IMR-90 (cell line): ENCODE measurements at places on chromosomes 3 and 15. TPM values are rescaled to one million over a fixed set of nuclear protein-coding genes. Genes with fewer than 3 reads are reported as not detected.

- H3K4me1 ChIP-seq, result no peaks in the 10 kb centered on the region
- no peak overlapping the region for H3K4me3 ChIP-seq
Measured at GRCh38 chr3:193403307-193403706, 24.8 kb upstream of the ATP13A5 start.

GRCh38 chr15:88913850-88914169 lies 631 bp upstream of the MFGE8 start:
- no peaks in the 10 kb centered on the region for H3K27me3 ChIP-seq
- H3K4me3 ChIP-seq, result peak overlapping the region; percentile 97; the same call in 1 of the 2 replicates
- H3K4me1 ChIP-seq, result peaks cover 24% of the 10 kb centered on the region
- H3K36me3 ChIP-seq, result peaks cover 18% of the 10 kb centered on the region
- no peak for DNase-seq
- H3K27ac ChIP-seq, result peak overlapping the region; percentile 83

DNA sequence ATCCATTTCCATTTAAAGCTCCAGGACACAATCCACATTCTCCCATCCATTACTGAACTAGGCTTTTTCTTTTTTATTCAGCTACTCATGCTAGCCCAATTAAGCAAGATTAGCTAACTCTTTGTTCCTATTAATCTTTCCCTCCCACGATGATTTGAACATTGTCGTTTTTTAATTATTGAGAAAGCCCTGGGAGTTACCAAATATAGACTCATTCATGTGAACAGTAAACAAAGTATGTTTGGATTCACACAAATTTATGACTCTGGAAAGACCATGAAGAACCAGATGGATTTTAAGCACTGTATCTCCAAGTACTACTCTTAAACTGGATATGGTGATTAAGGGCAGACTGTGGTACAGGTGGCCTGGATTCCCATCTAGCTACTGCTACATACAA lies 82.2 kb downstream of the STRIT1 start:
- no peak for DNase-seq
- H3K27me3 ChIP-seq, result no peaks in the 10 kb centered on the region; the same call in 1 of the 2 replicates
- H3K4me1 ChIP-seq, result no peaks in the 10 kb centered on the region
- no peak overlapping the region for H3K27ac ChIP-seq

GRCh38 chr15:73782344-73782959 lies 29.3 kb upstream of the INSYN1 start:
- H3K36me3 ChIP-seq, result no peaks in the 10 kb centered on the region
- peaks cover 53% of the 10 kb centered on the region for H3K27me3 ChIP-seq
- DNase-seq, result no peak

- H3K27me3 ChIP-seq, result peaks cover 6% of the 10 kb centered on the region
- H3K27ac ChIP-seq, result no peak overlapping the region
- no peak for DNase-seq
- H3K4me3 ChIP-seq, result no peak overlapping the region
- H3K4me1 ChIP-seq, result peaks cover 10% of the 10 kb centered on the region; the same call in 1 of the 2 replicates
Measured at GRCh38 chr3:13013994-13014754, 59.1 kb downstream of the IQSEC1 start.

DNA sequence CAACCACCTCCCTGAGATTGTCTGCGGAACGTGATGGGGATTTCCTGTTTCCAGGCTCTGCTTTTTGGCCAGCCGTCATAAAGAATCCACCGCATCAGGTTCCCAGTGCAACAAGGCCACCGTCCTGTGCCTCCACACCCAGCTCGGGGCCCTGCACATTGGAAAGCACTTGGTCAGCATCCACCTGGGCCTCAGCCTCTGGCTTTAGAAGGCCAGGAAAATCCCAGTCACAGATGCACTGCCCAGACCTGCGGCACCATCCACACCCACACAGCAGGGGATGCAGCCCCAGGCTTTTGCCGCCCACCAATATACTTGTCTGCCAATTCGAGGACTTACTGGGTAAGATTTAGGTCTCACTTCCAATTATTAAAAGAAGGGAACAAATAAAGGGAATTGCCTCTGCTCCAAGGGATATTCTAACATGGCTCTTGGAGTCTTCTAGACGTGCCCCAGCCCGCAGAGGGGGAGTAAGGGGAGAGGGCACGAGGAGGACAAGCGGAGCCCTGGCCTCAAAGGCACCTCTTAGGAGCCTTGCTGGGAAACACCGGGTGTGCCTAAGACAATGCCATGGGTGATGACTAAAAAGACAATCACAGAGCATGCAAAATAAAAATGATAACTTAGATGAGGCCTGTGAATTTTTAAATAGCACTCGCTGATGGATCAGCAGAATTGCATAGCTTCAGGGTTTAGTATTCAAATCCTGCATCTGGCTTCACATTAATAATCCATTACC lies 169.2 kb downstream of the FOXP1 start:
- H3K4me1 ChIP-seq, result no peaks in the 10 kb centered on the region
- H3K27me3 ChIP-seq, result no peaks in the 10 kb centered on the region
- DNase-seq, result no peak
- H3K36me3 ChIP-seq, result no peaks in the 10 kb centered on the region

CACNA2D3 gene
- 0.41 and 0.50 TPM in 2 replicates for polyA plus RNA-seq

OR5H1 gene
- polyA plus RNA-seq, result not detected in 2 replicates
